Stomach (tissue), 19 donors: ENCODE measurements at places on chromosomes 5 and 9.

DNA sequence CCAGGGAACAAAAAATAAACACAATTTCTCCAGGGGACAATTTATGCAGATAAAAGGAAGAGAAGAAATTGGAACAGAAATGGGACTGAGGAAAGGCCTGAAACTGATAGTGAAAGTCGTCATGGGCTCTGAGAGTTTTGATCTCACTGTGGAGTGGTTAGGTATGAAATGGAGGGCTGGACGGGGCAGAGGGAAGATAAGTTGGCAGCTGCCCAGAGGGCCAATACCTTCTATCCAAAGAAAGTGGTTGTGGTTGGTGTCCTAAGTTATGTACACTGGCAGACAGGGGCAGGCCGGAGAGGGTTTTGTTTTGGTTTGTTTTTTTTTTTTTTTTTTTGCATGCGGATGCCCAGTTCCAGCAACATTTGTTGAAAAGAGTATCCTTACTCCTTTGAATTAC, 46.1 kb downstream of the ZNF618 start:
- no peak for DNase-seq

GRCh38 chr5:37841203-37841602, 1.4 kb upstream of the GDNF start:
- DNase-seq = no peak

- DNase-seq = no peak
Measured at GRCh38 chr9:33142535-33142934, 24.6 kb downstream of the B4GALT1 start.

DNA sequence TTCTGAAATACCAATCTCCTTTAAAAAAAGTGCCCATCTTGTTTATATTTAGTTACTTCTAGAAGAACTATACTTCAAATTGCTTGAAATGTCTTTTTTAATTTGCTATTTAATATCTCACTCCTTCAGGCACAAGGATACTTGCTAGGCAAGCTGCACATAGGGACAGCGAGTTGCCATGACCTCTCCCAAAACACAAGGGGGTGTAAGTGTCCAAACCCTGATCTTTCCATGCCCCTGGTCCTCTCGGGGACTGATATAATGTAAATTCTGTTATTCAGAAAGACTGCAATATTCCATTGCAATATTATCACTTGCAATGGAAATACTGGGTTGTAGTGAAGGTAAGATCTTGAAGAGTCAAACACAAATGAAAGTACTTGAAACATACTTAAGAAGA, 480.4 kb downstream of the CETN3 start:
- no peak for DNase-seq

DNA sequence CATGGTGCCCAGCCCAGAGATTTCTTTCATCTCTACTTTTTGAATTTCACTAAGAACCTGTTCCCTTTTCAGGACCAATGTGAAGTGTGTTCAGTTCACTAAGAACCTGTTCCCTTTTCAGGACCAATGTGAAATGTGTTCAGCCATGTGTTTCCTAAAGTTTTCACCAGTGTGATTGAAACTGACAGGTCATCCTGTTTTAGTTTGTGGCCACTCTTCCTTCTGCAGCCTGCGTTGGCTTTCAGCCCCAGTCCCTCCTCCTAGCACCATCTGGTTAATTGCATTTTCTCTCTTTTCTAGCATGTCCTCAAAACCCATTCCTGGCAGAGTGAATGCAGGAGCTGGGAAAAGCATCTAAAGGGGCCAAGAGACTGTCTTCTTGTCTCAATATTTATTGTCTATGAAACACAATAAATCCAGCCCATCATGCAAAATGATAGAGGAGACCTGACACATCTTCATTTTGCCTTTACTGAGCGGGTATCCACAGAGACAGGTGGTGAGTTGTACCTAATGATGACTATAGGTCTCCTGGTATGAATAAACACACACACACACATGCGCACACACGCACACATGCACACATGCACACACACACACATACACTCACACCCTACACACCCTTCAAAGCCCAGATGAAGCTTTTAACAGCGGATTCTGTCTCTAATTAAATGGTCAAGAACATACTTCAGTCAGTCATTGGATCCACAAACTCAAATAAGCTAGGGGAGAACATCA, 6.1 kb upstream of the PANK3 start:
- no peak for DNase-seq

DNA sequence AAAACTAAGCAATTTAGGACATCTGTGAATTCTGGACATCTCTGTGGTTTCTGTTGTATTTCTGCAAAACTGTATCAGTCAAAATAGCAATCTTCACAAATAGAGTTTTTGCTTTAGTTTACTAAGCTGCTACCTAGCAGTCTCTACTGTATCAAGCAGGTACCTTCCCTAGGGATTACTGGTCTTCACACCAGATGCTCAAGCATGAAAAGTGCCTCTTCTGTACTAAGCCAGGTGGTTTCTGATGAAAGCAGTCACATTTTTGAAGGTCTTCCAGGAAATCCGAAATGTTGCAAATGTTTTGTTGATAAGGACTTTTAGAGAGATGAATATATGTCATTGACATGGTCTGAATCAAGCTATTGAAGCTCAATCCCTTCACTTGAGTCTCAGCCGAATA, 540.0 kb downstream of the KCTD16 start:
- no peak for DNase-seq

GRCh38 chr5:119037496-119038215, 33.2 kb upstream of the DMXL1 start:
- peak; percentile 58 for DNase-seq

DNA sequence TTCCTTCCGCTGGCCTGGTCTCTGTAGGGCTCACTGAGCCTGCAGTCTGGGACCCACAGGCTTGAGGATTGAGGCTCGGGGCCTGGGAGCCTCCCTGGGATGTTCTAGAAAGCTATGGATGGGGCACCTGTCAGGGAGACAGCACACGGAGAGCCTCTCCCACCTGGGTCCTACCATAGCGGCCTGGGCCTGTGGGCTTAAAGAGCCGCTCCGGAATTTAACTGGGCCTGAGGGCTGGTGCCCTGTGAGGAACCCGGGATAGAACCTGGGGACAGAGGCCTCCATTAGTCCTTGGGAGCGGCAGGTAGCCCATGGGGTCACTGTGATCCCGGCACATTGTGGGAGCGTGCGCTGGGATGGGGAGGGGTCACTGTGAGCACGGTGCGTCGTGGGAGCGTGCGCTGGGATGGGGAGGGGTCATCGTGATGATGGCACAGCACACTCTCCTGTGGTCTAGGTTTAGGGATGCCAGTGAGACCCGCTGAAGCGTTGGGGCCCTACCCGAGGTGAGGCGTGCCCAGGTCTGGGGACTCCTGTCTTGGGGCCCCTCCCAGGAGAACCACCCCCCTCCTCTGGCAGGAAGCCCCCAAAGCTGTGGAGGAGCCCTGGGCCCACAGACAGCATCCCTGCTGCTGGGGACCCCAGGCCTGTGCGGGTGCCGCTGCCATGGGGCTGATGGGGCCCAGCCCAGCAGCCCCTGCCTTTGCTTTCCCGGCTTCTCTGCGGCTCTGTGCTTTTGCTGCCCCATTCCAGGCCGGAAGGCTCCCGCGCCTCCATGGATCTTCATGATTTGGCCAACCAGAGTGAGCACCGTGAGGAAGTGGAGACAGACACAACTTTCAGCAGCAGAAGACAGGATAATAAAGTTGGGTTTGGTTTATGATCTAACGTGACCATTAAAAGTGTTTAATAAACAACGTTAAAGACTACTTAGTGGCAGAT, 3.4 kb upstream of the CEP72 start:
- peak; percentile 14 for DNase-seq

DNA sequence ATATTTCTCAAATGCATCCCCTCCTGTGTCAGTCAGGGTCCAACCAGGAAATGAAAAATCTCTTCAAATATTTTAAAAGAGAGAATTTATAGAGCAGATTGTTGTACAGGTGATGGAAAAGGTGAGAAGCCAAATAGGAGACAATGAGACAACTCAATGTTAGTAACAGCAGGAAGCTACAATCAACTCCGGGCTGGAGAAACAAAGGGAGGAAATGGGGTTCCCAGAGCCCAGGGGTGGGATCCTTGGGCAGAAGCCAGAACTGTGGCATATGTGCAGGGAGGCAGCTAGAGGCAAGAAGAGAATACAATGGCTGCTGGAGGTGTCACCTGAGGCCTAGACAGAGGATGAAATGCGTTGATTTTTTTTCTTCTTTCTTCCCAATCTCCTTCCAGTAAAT, 361.8 kb upstream of the ACTBL2 start:
- DNase-seq = no peak

GRCh38 chr5:6469836-6470235, 21.2 kb downstream of the UBE2QL1 start:
- DNase-seq = no peak

- DNase-seq = no peak
Measured at GRCh38 chr9:108645520-108645919, 210.3 kb downstream of the ACTL7B start.

DNA sequence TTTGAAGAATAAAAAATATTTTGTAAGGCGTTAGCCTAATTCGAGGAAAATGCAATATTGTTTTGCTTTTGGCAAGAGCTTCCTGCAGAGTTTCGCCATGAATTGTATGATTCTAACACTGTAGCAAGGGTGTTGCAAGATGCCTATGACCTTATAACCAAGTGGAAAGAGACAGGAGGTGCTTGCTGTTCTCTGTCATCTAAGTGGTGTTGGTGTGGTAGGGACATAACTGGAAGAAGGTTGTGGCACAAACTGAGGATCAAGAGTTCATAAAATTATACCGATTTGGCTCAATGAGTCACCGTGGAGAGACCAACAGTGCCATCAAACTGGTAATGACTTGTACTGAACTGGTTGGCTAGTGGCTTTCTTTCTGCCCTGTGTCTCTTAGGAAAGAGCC, 6.3 kb downstream of the STC2 start:
- no peak for DNase-seq

DNA sequence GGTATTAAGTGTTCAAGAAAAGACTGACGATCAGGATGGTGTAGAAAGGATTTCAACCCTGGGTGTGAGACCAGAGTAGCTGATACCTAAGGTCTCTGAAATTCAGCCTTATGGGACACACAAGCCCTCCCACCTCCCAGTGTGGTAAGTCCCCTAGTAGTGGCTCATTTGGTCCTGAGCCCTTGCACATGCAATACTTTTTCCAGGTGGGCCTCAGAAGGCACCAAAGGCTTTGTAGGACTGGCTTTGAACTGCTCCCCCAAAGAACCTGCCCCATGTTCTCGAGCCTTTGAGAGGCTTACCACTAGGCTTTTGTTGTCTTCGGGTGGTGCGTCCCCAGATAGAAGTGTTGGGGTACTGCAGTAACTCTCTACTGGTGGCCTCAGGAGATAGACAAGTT, 803 bp downstream of the GARIN3 start:
- no peak for DNase-seq

- no peak for DNase-seq
Measured at GRCh38 chr5:32089146-32090000, 84.7 kb downstream of the GOLPH3 start.

GRCh38 chr9:92265154-92265553, 28.3 kb downstream of the IARS1 start:
- no peak for DNase-seq

- DNase-seq = no peak
Measured at GRCh38 chr5:18032744-18033143, 398.5 kb downstream of the TAF11L14 start.

DNA sequence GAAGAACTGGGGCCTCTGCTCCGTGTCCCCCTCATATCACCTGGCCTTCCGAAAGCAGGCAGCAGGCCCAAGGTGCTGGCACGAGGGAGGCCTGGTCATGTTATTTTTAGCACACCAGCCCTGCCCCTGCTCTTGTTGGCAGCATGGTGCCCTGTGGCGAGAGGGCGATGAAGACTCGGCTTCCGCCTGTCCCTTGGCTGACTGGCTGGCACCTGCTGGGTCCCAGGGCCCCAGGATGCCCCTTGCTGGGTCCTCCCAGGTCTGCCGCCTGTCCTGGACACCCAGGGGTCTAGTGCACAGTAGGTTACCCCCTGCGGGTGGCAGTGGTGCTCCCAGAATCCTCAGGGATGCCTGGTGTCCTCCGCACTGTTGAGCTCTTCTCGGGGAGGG, 77.0 kb downstream of the RXRA start:
- DNase-seq = no peak

DNA sequence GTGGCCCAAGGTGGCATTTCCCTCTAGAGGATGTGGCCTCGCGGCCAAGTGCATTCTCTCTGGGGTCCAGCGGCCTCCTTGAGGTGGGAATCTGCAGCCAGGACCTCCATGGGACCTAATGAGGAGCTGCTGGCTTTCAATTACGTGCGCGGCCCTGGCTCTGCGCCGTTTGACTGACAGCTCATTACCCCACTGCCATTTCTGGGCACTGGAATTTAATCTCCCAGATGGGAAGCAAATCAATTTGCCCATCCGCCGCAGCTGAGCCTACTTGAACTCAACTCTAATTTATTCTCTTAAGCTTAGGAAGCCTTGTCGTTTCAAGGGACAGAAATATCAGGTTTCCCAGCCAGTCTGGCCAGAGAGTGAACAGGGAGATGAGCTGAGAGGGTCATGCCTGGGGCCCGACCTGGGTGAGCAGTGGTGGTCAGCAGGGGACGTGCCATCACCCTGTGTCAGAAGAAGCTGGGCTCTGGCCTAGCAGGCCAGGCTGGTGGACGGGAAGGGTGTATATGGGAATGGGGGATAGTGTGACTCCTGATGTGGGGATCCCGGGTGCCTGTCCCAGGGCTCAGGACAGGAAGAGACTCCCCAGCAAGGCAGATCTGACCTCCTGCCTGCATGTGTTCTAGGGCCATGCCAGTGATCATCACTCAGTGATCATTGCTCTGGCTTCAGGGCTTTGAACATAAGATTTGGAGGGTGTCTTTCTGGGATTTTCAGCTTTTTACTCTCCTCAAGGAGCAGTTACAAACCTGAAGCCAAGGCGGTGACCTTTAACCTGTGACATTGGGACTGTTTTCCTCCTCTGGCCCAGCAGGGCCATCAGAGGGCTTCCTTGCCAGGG, 69.7 kb downstream of the MACROH2A1 start:
- DNase-seq = no peak

DNA sequence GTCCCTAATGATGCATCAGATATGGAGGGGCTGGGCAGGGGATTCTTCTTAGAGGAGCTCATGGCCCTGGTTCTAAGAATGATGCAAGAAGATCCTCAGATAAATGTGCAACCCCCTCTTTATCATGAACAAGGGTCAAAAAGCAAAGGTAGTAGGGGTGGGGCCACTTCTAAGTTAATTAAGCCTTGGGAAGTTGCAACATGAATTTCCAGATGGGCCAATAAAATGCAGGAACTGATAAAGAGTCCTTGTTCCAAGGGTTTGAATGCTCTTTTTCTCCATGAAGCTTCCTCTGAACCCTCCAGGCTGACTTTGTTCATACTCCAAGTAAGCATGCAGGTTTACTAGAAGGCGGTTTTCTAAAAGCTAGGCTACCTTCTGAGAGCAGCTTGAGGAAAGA, 25.6 kb downstream of the PCA3 start:
- no peak for DNase-seq

DNA sequence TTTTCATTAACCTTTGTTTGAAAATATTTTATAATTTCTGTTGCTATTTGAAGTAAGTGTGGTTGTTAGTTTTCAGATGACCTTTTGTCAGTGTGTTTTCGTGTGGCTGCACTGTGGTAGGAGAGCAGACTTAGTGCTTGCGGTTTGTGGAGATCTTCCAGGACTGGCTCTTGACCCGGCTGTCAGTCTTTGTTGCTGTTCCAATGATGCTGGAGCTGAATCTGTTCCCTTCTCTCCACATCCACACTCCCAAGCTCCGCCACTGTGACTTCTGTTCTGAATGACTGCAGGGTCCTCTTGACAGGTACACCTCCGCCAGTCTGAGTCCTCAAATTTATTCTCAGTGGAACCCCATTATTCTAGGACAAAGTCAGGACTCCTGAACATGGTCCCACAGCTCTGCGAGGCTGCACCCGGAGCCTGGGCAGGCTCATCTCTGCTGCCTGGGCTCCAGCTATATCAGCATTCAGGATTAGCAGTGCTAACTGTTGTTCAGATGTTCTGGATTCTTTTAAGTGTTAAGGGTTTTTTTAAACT, 126.0 kb downstream of the WNK2 start:
- DNase-seq = no peak
